Activated CD8-positive, alpha-beta memory T cell treated with anti-CD3 and anti-CD28 coated beads, Interleukin-2, amount 10 ng/mL, durations not matched to agents 7 days and 5 days (primary cell): ENCODE measurements at places on chromosomes 13 and 19. TPM values are rescaled to one million over a fixed set of nuclear protein-coding genes. Genes with fewer than 3 reads are reported as not detected.

GRCh38 chr19:55044771-55045716, 7.0 kb upstream of the GP6 start:
- DNase-seq: no peak

DNA sequence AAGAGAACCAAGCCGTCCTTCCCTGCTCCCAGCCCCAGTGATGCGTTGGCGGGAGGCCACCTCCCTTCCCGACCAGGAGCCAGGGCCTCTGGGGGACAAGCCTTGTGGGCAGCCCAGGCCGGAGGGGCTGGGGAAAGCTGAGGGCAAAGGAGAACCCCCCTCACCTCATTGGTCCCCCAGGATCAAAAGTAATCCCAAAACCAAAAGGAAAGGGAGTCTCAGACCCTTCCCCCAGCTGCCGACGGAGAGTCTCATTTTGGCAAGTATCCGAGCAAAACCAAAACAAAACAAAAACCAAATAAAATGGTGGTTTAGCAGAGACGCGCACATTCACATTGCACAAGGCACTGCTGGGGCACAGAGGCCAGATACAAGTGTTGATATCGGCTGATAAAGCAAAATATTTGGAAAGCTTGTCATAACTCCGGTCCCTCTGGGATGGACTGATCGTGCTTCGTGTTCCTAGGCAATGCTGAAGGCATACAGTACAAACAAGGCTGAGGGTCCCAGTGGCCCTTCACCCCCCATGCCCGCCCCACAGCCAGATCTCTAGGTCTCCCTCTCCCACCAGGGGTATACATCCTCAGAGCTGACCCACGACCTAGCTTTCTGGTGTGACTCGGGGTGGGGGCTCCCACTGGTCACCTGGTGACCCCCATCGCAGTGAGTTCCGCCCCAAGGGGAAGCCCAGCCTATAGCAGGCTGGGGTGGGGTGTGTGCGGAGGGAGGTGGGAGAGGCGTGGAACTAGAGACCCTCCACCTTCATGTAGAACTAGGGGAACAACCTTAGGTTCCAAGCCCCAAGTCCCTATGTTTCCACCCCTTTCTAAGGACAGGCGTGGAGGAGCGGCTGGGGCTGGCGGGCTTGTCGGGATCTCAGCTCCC, 2.1 kb downstream of the CEBPA start:
- DNase-seq: no peak

GRCh38 chr13:31042481-31043165, 110.2 kb downstream of the TEX26 start:
- no peak for DNase-seq

- no peak for DNase-seq
These were observed 130.5 kb downstream of the B3GLCT start for GRCh38 chr13:31330236-31330635.

DNA sequence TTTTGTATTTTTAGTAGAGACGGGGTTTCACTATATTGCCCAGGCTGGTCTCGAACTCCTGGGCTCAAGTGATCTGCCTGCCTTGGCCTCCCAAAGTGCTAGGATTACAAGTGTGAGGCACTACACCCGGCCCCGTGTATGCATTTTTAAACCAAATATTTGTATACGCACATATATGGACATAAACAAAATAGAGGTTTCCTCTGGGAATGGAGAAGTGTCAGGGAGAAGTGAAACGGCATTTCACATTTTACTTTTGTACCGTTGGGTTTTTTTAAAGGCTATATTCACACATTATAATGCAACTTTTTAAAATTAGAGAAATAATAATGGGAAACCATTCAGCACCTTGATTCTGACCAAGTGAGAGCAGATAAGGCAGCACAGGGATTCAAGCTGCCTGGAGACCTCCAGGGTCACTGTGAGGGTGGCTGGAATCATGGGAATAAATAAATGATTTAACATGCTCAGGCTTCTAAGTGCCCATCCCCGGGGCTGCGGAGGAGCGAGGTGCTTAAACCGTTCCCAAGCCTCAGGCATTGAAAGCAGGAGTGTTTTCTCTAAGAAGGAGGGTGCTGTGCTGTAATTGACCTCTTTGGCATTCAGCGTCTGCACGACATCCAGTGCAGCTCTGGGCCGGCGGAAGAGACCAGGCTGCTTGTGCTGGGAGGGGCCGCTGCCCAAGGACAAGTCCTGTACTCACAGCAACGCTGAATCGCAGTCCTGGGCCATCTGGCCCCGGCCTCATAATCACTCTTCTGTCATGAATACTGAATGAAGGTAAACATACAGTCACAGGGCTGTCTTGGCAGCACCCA, 24.7 kb downstream of the GPR42 start:
- DNase-seq: no peak

- DNase-seq: no peak
These were observed 8.6 kb downstream of the EPN1 start for GRCh38 chr19:55683449-55684261.

DNA sequence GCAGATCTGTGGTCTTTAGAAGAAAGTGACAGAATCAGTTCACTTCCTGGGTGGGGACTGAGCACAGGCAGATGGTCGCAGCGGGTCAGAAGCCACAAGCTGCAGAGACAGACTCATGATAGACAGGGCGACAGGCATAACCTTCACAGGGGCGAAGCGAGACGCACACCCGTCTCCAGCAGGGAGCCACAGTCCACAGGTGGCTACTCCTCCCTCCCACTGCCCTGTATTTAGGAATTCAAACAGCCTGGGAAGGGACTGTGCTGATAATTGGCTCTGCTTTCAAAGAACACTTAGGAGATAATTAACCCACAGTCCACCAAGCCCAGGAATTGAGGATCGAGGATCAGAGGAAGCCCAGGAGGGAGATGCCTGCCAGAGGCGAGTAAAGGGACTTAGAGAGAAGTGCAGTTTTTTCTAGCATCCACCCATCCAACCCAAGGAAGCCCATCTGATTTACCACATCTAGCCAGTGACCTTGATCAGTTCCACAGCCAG, 23.2 kb downstream of the RFX2 start:
- peak; percentile 65 for DNase-seq

- DNase-seq: no peak
These were observed 16.2 kb downstream of the KCTD4 start for GRCh38 chr13:45184693-45185092.

DNA sequence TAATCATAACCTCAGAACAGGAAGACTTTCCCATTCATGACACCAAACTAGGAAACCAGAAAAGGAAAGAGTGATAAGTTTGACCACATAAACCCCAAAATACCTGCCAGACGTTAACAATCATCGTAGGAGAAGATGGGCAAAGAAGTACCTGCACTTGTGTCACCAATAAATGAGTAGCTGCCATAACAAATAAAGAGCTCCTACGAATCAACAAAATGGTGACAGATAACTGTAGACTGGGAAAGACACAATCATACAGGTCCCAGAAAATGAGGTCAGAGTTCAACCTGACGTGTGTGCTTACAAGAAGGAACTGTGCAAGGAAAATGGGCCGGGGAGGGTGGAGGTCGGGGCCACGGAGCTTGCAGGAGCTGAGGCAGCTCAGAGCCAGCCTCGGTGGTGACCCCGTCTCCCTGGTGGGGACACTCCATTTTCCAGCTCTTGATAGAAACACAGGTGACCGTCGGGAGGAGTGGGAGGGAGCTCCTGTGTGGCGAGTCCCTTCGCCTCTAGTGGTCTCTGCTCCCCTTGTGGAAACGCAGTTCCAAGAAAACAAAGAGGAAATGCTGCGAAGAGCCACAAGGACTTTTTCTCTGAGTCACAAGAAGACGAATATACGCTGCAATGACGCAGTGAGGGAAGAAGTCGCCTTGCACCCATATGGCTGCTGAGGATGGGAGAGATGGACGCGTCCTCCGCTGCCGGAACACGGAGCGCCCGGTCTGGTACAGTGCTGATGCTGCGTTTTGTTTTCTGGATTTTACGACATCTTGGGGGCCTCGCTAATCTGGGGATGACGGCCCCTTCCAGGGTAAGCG, 9.5 kb downstream of the PIP5K1C start:
- no peak for DNase-seq

DNA sequence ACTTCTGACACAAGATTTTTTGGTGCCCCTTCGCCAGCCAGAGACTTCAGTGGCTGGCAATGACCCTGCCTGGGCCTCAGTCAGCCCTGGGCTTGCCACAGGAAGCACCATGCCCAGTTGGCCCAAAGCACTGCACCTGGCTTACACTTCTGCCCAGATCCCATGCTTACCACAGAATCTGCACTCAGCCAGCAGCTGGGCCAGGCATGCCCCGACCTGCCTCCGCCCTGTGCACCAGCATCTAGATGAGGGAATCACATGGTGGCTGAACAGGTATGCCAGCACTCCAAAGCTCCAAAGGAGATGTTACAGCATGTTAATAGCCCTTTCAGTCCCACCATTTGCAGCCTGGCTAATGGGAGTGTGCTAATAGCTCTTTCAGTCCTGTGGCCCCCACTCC, 690.9 kb downstream of the SLITRK6 start:
- no peak for DNase-seq

- no peak for DNase-seq
These were observed 649.6 kb upstream of the ATXN8OS start for GRCh38 chr13:69458013-69458412.

GRCh38 chr19:33412601-33413425, 39.3 kb downstream of the CEBPG start:
- DNase-seq: no peak

- no peak for DNase-seq
These were observed 31.7 kb upstream of the ZNF507 start for GRCh38 chr19:32313569-32314265.

DNA sequence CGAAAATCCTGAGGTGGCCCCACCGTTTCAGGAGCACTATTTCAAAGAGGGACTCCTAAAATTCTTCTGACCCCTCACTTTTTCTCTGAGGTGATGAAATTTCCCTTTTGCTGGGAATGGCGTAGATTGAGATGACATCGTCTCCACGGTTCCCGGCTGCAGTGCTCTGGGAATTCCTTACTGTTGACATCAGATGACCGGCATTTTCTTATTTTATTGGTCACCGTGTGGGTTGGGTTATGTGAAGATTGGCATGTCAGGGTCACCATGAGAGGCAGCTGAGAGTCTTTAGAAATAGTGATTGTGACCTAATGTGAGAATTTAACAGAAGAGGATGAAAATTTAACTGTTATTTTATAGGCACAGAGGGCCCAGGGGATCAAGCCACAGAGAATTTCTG, 356.7 kb downstream of the FGF9 start:
- DNase-seq: no peak

GRCh38 chr13:30618930-30619279, 1.2 kb downstream of the USPL1 start:
- DNase-seq: no peak

- DNase-seq: no peak
These were observed 13.3 kb upstream of the ACP7 start for GRCh38 chr19:39070888-39071287.

- no peak for DNase-seq
These were observed 30.5 kb downstream of the RANBP3 start for GRCh38 chr19:5947435-5947834.

GRCh38 chr19:10730932-10731331, 13.1 kb downstream of the DNM2 start:
- DNase-seq: no peak

- no peak for DNase-seq
These were observed 10.5 kb downstream of the CYP2A13 start for GRCh38 chr19:41098762-41099161.

DNA sequence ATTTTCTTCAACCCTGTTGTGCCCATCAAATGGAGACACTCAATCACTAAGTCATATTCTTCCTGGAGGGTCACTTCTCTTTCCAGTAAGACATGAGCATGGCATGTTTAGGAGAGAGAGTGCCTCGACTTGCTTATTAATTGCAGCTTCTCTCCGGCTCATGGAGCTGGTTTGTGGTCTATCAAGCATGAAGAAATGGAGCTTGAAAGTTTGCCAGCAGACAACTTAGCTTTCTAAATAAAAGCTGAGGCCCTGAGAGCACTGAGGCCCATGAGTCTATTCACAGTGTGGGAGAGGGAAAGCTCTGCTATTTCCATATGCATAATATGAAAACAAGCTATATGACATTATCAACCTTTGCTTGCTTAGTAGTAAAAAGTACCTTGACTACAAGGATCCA, 378.5 kb downstream of the FGF9 start:
- DNase-seq: no peak

DNA sequence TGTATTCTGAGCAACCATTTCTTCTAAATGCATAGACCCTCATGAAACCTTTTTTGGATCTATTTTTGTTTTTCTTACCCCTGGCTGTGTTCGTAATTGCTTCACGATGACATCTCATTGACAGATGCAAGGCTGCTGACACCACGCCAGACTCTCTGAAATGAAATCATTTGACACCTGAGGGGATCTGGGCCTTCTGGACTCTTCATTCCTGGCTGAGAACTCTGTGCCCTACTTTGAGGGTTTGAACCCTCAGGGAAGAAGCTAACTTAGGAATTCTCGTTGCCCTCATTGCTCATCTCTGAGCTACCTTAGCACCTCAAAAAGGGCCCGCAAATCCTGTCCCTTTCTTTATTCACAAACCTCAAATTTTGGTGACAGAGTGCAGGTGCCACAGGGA, 40.5 kb upstream of the NBEA start:
- DNase-seq: no peak

- DNase-seq: no peak
These were observed 51.9 kb downstream of the DNM2 start for GRCh38 chr19:10769533-10770491.

- DNase-seq: no peak
These were observed 27.4 kb upstream of the ZNF564 start for GRCh38 chr19:12578641-12579040.

DNA sequence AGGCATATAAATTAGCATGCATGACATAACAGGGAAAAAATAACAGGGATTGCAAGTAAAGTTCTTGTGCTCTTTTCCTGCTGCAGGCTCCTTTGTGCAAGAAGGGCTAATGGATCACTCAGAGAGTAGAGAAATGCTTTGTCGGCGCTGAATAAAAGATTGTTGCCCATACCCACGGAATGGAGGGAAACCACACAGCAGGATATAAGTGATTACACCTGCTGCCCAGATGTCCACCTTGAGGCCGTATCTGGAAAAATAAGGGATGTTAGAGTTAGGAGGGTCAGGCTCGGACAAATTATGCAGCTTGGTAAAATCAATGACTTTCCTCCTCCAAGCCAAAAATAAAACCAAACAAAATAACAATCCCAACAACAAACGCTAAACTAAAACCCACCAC, 322.3 kb downstream of the DCLK1 start:
- DNase-seq: no peak

DNA sequence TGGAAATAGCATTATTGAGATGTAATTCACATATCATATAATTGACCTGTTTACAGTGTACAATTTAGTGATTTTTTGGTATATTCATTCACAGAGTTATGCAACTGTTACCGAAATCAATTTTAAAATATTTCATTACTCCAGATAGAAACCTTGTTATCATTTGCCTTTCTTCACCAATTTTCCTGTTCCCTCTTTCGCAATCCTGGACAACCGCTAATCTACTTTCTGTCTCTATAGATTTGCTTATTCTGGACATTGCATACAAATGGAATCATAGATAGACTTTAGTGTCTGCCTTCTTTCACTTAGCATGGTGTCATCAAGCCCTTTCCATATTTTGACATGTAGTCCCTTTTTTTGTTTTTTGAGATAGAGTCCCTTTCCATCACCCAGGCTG, 19.2 kb downstream of the MAB21L1 start:
- DNase-seq: no peak

The ZFP82 gene
- 5.3 TPM for total RNA-seq

The KCTD4 gene
- not detected for total RNA-seq

The KLHL26 gene
- 12.8 TPM for total RNA-seq

The CYP2F1 gene
- not detected for total RNA-seq

The COMP gene
- not detected for total RNA-seq
